ENCODE measurements at places on chromosomes 11 and 22. TPM values are rescaled to one million over a fixed set of nuclear protein-coding genes. Genes with fewer than 3 reads are reported as not detected.
A peak's percentile ranks its signal among the peaks of the same experiment; 100 is the strongest.

Gene DRD4
- total RNA-seq = 2.8 TPM

DNA sequence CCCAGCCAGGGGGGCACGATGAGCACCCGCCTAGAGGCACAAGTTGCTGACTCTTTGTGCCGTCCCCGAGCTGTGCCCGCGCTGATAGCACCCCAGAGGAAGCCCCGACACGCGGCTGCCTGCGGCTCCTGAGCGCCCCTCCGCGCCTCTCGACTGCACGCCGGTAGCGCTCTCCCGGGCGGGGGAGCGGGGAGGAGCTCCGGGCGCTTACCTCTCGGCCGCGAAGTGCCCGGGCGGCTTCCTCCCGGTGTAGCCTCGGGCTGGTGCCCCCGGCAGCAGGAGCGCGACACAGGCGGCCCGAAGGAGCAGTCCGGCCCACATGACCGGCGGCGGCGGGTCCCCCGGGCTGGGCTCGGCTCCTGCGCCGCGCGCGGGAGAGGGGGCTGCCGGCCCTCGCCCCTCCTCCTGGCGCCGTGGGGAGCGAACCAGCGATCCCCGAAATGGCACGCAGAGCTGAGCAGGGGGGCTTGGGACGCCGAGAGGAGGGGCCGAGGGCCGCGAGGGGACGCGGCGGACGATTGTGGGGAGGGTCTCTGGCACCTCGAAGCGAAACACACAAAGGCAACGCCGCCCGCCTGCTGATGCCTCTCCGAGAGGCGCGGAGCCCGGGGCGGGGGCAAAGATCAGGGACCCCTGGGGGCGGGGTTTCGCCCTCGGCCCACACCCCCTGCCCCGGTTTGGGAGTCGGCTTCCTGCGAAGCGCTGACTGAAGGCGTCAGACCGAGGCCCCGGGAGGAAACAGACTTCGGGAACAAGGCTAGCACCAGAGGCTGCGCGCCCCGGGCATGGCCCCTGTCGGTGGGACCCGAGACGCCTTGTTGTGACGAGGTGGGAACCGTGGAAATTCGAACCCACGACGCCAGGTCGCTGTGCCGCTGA, at the start of gene VWCE:
Gene VWCE (minus strand): TSS at position 600 of the 879 bp plus-strand sequence. CDS start 279 bp downstream, at position 321.
- no peaks in the 10 kb centered on the region for H3K27me3 ChIP-seq
- H3K4me3 ChIP-seq = peak within 1 kb of the TSS; percentile 59
- H3K36me3 ChIP-seq = no peaks in the 10 kb centered on the region
- peak within 1 kb of the TSS; percentile 82 for H3K27ac ChIP-seq

- H3K27ac ChIP-seq = no peak overlapping the region
- no peak for DNase-seq
- peaks cover 4% of the 10 kb centered on the region for H3K4me1 ChIP-seq
- H3K36me3 ChIP-seq = no peaks in the 10 kb centered on the region
- H3K4me3 ChIP-seq = no peak overlapping the region
Observed at GRCh38 chr11:62921573-62922188, 518 bp upstream of the CHRM1 start.

- DNase-seq = no peak
- peaks cover 7% of the 10 kb centered on the region for H3K4me1 ChIP-seq
- no peak overlapping the region for H3K4me3 ChIP-seq
- no peaks in the 10 kb centered on the region for H3K27me3 ChIP-seq
- H3K27ac ChIP-seq = no peak overlapping the region
Observed at GRCh38 chr11:45023065-45023365, 72.3 kb upstream of the TP53I11 start.

- DNase-seq = no peak
- H3K4me1 ChIP-seq = no peaks in the 10 kb centered on the region
- H3K4me3 ChIP-seq = no peak overlapping the region
- H3K27me3 ChIP-seq = no peaks in the 10 kb centered on the region
- H3K27ac ChIP-seq = no peak overlapping the region
Observed at GRCh38 chr11:128720522-128720985, 26.7 kb downstream of the FLI1 start.

Gene OR8G5
- not detected for total RNA-seq

- peak overlapping the region; percentile 52 for H3K4me3 ChIP-seq
- no peak overlapping the region for H3K27ac ChIP-seq
- H3K4me1 ChIP-seq = peaks cover 3% of the 10 kb centered on the region
Observed at GRCh38 chr22:20298803-20299745, 20.8 kb downstream of the DGCR6L start.

DNA sequence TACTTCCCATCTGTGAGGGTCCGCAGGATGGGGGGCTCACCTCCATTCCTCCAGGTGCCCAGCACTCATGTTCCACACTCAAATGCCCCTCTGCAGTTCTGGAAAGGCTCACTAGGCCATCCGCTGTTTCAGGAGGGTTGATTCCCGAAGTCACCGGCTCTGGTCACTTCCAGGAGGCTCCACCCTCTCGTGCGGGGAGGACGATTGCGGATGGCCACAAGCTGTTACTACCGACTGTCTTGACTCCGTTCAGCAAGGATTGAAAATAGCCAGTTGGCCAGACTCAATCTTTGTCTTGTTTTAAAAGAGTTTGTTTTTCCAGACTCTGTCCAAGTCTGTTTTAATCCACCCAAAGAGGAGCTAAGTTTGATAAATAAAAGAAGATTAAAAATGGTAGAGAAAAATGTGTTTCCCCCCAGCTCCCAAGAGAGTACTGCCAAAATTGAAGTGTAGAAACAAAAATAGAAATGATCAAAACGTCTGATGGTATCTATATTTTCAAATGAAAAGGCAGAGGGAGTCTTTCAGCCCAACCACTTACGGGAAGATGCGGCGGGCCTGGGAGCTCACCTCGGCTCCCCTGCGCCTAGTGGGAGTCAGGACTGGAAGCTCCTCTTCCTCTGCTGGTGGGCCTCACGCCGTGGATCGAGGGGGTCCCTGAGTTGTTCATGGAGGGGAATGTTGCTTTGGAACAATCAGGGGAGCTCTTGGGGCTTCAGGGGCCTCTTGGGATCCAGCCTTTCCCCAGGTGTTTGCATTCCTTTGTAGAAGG, 1280.8 kb downstream of the BRD1 start:
- H3K4me1 ChIP-seq = peaks cover 11% of the 10 kb centered on the region
- H3K4me3 ChIP-seq = no peak overlapping the region
- no peak overlapping the region for H3K27ac ChIP-seq
- H3K36me3 ChIP-seq = no peaks in the 10 kb centered on the region
- no peaks in the 10 kb centered on the region for H3K27me3 ChIP-seq

GRCh38 chr11:61609000-61609979, 28.4 kb upstream of the SYT7 start:
- H3K27me3 ChIP-seq = no peaks in the 10 kb centered on the region
- no peak for DNase-seq
- no peaks in the 10 kb centered on the region for H3K36me3 ChIP-seq
- H3K4me1 ChIP-seq = no peaks in the 10 kb centered on the region

DNA sequence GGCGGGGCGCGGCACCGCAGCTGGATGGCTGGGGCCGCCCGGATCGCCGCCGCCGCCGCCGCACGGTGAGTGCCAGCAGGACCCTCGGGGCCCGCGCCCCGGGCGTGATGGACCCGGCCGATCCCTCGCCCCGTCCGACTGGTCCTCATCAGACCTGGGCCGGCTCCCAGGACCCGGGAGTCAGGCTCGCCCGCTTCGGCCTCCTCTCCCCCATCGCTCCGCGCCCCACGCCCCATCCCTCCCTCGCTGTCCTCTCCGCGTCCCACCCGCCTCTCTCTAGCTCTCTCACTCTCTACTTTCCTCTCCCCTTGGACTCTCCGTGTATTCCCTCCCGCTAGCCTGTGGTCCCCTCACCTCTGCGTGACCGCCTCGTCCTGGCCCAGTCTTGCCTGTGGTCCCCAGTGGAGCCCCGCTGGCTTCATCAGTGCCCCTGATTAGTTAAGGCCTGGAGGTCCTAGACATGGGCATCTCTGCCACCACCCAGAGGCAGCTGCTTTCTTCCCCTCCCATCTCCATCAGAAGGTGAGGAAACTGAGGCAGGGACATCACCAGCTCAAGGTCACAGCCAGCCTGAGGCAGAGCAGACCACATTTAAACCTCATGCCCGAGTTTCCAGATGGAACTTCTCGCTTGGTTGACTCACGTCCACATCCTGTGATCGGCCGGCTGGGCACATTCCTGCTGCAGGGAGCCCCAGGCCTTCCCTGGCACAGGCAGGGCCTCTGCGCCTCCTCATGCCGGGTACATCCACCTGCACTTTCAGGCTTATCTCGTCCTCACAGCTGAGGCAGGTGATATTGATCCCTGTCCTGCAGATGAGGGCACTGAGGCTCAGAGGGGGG, 429 bp downstream of the SLC39A13 start:
- peak; percentile 60 for DNase-seq
- H3K27me3 ChIP-seq = no peaks in the 10 kb centered on the region
- peaks cover 5% of the 10 kb centered on the region for H3K4me1 ChIP-seq

Gene LDLRAD3
- total RNA-seq = 25.9 TPM

- DNase-seq = no peak
- H3K4me1 ChIP-seq = no peaks in the 10 kb centered on the region
- H3K4me3 ChIP-seq = no peak overlapping the region
- H3K36me3 ChIP-seq = no peaks in the 10 kb centered on the region
- H3K27me3 ChIP-seq = no peaks in the 10 kb centered on the region
- H3K27ac ChIP-seq = no peak overlapping the region
Observed at GRCh38 chr11:117442869-117443239, 115.2 kb downstream of the CEP164 start.

Gene DEFB131B
- total RNA-seq = not detected

DNA sequence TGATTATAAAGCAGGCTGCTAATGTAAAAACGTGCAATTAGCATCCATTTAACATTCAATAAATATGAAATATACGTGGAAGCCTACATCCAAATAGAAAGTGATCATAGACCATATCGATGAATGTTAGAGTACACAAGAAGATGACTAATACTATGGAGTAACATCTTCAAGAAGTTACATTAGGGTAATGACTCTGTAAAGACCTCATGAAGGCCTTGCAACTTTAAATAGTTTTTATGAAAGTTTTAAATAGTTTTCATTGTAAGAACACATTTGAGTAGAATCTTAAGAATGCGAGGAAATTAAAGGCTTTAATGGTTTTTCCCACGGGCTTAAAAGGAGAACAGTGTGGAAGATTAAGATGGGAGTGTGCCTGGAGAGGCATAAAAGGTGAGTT, 1.4 kb downstream of the TRIM34 start:
- H3K27ac ChIP-seq = no peak overlapping the region
- H3K4me3 ChIP-seq = no peak overlapping the region
- H3K36me3 ChIP-seq = no peaks in the 10 kb centered on the region
- no peak for DNase-seq

DNA sequence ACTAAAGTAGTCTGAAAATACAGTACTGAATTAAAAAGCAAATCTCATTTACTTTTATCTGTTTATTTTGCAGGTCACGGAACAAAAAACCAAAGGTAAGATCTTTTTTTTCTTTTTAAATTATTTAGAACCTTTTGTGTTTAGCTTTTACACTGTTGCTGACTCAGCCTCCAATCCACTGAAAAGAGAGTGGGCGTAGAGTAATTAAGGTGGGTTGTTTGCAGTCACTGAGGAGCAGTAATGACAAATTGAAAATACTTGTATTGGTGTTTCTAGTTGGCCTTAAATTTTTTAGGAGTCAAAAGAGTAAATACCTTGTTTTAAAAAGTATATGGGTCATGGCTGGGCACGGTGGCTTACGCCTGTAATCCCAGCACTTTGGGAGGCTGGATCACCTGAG, 73.4 kb downstream of the TNRC6B start:
- H3K27ac ChIP-seq = no peak overlapping the region
- no peaks in the 10 kb centered on the region for H3K36me3 ChIP-seq
- DNase-seq = no peak
- no peaks in the 10 kb centered on the region for H3K27me3 ChIP-seq
- H3K4me1 ChIP-seq = peaks cover 3% of the 10 kb centered on the region

DNA sequence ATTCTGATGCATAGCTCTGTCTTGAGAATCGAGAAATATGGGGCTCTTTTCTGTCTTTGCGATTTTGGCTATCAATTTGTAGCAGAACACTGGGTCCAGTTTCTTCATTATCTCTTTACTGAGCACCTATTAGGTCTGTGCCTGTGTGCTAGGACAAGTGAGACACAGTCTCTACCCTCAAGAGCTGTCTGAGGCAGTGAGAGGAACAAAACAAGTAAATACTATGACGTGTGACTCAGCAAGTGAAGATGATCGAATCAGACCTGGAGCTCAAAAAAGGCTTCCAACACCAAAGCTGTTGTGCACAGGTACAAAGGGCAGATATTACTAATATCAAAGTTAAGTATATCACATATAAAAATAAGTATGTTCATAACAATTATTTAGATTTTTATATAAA, 52.4 kb downstream of the LGR4 start:
- no peak for DNase-seq
- H3K27ac ChIP-seq = no peak overlapping the region

Gene CARD18
- not detected for total RNA-seq

DNA sequence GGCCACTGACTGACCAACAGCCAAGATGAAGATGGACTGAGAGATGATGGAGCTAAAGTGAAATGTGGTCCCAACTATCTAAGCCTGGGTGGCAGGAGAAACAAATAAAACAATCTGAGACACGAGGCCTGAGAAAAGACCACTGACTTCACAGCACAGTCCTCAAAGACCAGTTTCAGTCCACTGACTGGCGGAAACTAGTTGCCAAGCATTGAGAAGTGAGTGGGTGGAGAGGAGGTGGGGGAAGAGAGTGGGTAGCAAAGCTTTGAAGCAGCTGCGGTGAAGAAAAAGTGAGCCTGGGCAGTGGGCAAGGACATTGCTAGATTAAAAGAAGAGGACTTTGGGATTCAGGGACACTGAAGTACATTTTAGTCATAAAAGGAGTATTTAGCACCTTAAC, 1.9 kb downstream of the MS4A1 start:
- H3K27me3 ChIP-seq = no peaks in the 10 kb centered on the region
- no peaks in the 10 kb centered on the region for H3K36me3 ChIP-seq
- DNase-seq = no peak

Gene ADAMTS15
- total RNA-seq = 3.4 TPM

GRCh38 chr22:27988704-27989103, 69.6 kb upstream of the PITPNB start:
- no peaks in the 10 kb centered on the region for H3K36me3 ChIP-seq
- H3K27me3 ChIP-seq = no peaks in the 10 kb centered on the region
- no peak overlapping the region for H3K4me3 ChIP-seq

DNA sequence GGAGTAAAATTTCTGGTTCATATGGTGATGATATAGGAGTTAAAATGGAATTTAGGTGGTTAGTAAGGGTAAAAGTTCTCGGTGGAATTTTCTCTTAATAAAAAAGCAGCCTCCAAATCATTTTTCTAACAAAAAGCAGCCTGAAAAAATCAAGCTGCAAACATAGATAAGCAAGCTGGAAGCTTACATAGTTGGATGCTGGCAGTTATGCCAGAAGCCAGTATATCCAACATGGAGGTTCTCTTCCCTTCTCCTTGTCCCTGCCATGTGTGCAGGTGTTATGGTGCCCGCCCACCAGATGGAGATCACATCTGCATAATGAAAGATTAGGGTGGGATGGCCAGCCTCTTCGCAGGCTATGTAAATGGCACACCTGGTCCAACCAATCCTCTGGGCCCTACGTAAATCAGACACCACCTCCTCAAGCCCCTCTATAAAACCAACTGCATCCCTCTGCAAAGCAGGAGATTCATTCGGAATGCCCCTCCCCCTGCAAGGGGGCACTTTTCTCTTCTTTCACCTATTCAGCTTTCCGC, 22.4 kb downstream of the PIWIL3 start:
- H3K36me3 ChIP-seq = no peaks in the 10 kb centered on the region
- no peaks in the 10 kb centered on the region for H3K4me1 ChIP-seq
- no peak for DNase-seq
- H3K27me3 ChIP-seq = no peaks in the 10 kb centered on the region
- no peak overlapping the region for H3K27ac ChIP-seq
- no peak overlapping the region for H3K4me3 ChIP-seq

Gene MUC2
- 3.3 TPM for total RNA-seq

Measured in ovary (tissue), 10 donors.